ENCODE measurements at places on chromosomes 5 and 9.

- no peak for DNase-seq
Observed at GRCh38 chr5:105931881-105932421, 1738.8 kb downstream of the EFNA5 start.

DNA sequence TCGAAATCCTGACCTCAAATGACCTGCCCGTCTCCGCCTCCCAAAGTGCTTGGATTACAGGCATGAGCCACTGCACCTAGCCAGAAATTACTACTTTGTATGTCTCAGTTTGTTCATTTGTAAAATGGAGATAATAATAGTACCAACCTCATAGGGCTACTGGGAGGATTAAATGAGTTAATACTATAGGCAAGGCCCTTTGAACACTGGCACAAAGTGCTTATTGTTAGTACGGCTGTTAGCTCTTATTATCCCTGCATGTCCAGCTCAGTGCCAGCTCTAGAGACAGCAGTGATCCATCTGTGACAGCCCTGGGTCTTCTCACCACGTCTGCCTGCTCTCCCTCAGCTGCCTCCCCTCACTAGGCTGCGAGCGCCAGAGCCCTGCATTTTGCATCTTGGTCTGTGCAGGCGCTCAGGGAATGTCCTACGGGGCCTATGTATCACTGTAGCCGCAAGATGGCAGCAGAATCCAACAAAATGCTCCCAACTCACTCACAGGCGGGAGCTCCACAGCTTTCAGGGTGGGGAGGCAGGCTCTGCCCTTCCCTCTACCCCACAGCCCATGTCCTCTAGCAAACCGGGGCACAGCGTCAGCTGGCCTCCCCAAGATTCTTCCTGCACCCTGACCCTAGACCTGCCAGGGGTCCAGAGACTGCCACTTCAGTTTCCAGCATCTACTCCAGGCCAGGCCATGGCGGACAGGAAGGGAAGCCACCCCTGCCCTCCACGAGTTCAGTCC, 17.7 kb upstream of the AKNA start:
- peak; percentile 90 for DNase-seq

- no peak for DNase-seq
Observed at GRCh38 chr5:79399046-79399445, 114.9 kb downstream of the HOMER1 start.

DNA sequence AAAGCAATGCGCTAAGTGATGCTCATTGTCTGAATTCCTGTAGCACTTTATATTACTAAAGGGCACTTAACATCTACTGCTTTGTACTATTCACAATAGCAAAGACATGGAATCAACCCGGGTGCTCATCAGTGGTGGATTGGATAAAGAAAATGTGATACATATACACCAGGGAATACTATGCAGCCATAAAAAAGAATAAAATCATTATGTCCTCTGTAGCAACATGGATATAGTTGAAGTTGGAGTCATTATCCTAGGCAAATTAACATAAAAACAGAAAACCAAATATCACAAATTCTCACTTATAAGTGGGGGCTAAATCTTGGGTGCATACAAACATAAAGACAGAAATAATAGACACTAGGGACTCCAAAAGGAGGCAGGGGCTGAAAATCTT, 308.3 kb downstream of the TRPM3 start:
- no peak for DNase-seq

DNA sequence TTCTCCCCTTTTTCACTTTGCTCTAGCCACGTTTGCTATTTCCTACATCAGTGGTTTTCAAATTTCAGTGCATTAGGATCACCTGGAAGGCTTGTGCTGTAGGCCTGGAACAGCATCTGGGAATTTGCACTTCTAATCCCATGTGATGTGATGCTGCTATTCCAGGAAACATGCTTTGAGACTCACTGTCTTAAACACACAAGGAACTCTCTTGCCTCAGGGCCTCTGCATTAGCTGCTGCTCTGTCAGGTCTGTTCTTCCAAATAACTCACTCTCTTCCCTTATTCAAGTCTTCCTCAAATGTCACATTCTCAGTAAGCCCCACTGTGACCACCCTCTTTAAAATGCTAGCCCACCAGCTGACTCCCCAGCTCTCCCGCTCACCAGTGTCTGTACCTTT, 204.0 kb downstream of the DNAH5 start:
- no peak for DNase-seq

GRCh38 chr5:1111727-1112289, at the start of gene SLC12A7:
SLC12A7 (minus strand) TSS chr5:1112063; CDS start chr5:1111991, 72 bp downstream.
- peak; percentile 88 for DNase-seq

GRCh38 chr5:124634228-124634739, 112.2 kb downstream of the ZNF608 start:
- DNase-seq, result no peak

DNA sequence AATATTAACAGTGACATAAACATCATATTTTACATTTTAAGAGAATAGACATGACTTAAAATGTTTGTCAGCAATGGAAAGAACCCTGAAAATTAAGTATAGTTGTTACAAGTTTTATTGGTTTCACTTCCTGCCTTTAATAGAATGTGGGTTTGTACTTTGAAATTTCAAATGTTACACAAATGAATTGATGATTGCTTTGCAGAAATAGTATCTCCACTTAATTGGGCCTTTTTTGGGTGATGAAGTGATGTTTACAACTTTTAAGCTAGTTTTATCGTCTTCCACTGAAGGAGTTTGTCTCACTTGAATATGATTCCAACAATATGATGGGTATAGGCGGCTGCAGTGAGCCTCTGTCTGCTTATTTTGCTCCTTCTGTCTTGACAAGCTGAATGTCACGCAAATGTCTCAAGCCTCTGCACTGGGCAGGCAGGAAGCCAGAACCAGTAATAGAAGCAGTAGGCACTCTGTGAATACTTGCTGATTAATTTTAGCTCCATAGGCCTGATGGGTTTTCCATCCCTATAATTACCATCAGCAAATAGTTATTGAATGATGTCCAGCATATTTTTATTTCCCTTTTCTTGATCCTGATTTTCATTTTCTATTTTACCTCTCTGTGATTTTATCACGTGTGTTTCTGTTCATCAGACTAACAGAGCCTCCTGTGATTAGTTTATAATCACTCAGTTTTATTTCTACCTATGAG, 10.6 kb upstream of the NR3C1 start:
- no peak for DNase-seq

DNA sequence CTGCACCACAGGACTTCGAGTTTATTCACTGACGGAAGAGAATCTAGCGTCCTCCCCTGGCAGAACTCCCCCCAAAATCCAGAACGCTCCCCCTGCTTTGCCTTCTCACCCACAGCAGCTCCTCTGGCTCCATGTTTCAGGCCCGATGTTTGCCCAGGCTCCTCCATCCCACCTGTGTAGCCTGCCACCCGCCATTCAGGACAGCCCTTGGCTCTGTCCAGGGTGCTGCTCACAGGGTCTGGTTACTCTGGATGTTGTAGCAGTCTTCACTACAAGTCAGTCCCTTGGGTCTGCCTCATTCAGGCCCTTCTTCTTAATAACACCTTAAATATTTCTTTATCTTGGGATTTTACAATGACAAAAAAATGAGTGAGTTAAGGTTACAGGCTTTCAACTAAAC, 41.3 kb upstream of the SV2C start:
- no peak for DNase-seq

DNA sequence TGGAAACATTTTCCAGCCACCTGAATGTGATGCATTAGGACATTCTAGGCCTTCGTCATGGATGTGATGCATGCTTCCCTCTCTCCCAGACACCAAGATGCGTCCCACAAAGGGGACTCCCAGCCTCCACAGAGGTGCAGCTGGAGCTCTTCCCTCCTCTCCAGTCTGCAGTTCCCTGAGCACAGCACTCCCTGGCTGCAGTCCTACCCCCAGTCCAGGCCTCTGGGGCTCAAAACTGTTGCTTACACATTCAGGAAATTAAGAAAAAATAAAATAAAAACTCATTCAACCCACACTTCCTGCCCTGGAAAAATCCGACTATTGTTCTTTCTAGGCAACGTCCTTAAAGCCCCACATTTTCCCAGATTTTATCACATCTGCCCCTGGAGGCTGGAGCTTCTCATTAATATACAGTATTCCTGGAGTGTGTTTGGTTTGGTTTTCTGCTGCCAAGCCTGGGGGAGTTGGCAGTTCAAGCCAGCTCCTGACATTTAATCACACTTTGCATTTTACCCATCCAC, 78.4 kb upstream of the ICE1 start:
- no peak for DNase-seq

DNA sequence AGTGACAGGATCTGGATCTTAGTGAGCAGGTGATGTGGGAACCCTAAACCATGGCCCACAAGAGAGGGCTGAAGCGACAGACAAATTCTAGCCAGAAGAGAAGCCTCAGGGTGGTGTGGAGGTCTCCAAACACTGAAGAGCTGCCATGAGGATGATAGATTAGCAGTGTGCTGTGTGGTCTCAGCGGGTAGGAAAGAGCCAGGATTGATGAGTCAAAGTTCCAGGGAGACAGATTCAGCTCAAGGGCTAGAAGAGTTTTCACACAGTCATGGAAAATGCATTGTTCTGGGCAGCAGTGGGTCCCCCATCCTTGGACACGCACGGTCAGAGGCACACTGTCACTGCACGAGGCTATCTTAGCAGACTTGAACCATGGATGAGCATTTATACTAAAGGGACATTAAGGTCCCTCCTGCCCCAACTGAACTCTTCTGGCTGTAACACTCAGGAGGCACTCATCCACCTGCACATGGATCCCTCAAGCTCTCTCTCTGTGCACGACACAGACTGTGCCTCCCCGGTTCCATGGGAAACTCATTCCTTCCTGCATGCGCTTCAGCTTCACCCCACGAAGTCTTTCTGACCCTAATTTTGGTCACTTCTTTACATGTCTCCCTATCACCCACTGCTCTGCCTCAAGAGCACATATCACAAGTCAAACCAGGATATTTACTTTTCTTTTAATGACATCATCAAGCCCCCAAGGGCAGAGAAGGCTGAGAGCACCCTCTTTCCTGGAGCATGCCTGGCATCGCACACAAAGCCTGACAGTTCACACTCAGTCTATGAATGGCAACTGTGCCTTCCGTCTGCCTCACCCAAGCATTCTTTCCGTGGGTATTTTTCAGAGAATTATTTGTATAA, 84.8 kb downstream of the TLE1 start:
- DNase-seq, result no peak

- no peak for DNase-seq
Observed at GRCh38 chr5:81007637-81008027, 47.5 kb downstream of the RASGRF2 start.

DNA sequence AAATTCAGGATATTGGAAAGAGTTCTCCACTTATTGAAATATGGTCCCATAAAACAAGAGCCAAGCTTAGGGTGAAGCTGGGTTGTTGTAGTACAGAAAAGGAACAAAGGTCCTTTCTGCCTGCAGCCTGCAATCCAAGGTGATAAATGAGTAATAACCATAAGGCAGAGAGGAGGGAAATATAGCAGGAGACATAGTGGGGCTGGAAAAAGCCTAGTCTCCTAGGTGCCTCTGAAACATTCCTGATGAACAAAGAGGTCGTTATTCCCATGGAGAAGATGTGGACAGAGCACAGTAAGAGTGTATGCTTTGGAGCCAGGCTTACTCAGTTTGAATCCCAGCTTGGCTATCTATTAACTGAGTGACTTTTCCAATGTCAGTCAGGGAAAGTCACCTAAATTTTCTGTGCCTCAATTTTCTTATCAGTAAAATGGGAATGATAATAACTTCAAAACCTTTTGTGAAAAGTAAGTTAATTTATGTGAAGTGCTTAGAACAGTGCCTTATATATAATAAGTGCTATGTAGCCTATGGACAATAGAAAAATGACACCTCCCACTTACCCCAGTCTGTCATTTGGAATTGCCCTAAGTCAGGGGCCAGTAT, 110.8 kb upstream of the GRIN3A start:
- no peak for DNase-seq

DNA sequence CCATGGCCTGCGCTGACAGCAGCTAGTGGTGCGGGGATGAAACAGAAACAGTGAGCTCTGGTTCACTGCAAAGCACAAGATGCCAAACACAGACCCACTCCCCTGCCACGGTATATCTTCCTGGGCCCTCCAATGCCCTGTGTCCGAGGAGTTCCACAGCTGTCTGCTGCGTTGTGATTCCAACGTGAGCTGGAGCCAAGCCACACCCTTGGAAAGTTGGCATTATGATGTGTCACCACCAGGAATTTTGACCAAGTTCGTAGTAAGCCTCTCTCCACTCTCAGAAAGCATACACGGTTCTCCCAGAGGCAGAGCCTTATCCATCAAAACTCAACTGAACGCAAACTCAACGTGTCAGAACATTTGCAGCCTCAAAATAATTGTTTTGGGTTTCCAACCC, 55.6 kb downstream of the MACROH2A1 start:
- no peak for DNase-seq

GRCh38 chr9:72579880-72580550, 58.6 kb downstream of the TMC1 start:
- DNase-seq, result no peak

GRCh38 chr5:88172847-88173758, 95.5 kb downstream of the TMEM161B start:
- DNase-seq, result no peak

- no peak for DNase-seq
Observed at GRCh38 chr9:127076860-127077643, 45.4 kb downstream of the ANGPTL2 start.

- no peak for DNase-seq
Observed at GRCh38 chr5:64417390-64417789, 88.4 kb upstream of the RGS7BP start.

- DNase-seq, result no peak
Observed at GRCh38 chr9:15157381-15157780, 149.6 kb downstream of the TTC39B start.

GRCh38 chr9:23672151-23672550, 153.9 kb downstream of the ELAVL2 start:
- DNase-seq, result no peak

- DNase-seq, result no peak
Observed at GRCh38 chr5:160493806-160494338, 72.2 kb downstream of the PTTG1 start.

- DNase-seq, result no peak
Observed at GRCh38 chr5:28822071-28822470, 1783.7 kb upstream of the CDH9 start.

DNA sequence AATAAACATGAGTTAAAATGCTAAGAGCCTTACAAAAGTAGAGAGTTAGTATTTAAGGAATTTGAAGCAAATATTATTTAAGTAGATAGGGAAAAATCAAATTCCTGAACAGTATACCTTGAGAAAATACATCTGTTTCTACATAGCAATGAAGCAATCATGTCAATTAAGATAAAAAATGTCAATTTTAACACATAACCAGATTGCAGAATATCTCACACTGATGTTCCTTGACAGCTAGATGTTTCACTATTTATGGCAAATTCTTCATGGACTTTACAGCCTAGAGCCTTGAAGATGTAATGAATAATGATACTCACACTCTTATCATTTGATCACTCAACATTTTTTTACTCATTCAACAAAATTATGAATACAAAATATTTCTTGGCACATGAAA, 708.2 kb upstream of the PTPRD start:
- no peak for DNase-seq

GRCh38 chr5:156367597-156367996, 40.6 kb downstream of the SGCD start:
- no peak for DNase-seq

- no peak for DNase-seq
Observed at GRCh38 chr5:150410524-150411244, 2.0 kb downstream of the CD74 start.
